ENCODE measurements at places on chromosomes 4 and X.

- DNase-seq = no peak
Observed at GRCh38 chrX:12993826-12994225, 18.9 kb downstream of the TMSB4X start.

DNA sequence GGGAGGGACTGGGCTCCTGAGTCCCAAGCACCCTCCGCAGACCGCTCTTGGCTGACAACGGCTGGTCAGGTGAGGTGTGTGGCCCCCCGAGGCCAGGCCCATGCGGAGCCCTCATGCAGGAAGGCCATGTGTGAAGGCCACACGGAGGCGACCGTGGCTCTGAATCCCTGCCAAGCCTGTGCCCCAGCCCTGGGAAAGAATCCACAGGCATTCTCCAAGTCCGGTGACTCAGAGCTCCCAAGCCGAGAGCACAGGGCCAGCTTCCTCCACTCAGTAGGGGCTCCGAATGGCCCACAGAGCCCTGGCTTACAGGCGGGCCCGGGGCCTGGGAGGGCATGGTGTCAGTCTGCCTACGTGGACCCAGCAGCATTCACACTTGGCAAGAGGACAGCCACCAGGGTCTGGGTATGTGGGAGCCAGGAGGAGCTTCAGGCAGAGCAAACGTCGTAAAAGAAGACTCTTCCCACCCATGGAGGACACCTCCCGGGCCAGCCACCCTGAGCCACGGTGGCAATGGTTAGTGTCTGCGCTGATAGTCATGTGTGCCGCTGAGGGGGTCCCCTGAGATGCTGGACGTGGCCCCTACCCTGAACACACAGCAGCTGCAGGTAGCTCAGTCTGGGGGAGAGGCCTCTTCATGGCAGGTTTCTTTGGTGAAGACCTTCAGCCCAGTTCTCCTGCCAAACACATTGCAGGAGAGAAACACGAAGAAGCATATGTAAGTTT lies 105.7 kb downstream of the PSAPL1 start:
- DNase-seq = no peak

DNA sequence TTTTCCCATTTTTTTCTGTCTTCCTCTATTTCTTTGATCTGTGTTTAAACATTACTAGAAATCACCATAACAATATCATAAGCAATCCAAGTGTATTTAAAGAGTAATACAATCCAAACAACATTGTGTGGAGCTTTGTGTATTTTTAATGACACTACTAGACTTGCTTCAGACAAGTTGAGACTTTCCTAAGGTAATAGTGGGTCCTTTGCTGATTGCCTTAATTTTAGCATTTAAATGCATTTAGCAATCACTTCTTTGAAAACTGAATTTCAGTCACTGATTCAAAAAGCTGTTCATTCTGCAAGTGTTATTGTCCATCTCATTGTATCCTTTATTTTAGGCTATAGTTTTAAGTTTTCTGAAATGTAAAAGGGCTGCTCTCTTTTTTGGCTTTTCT lies 804.8 kb downstream of the ADGRL3 start:
- no peak for DNase-seq

DNA sequence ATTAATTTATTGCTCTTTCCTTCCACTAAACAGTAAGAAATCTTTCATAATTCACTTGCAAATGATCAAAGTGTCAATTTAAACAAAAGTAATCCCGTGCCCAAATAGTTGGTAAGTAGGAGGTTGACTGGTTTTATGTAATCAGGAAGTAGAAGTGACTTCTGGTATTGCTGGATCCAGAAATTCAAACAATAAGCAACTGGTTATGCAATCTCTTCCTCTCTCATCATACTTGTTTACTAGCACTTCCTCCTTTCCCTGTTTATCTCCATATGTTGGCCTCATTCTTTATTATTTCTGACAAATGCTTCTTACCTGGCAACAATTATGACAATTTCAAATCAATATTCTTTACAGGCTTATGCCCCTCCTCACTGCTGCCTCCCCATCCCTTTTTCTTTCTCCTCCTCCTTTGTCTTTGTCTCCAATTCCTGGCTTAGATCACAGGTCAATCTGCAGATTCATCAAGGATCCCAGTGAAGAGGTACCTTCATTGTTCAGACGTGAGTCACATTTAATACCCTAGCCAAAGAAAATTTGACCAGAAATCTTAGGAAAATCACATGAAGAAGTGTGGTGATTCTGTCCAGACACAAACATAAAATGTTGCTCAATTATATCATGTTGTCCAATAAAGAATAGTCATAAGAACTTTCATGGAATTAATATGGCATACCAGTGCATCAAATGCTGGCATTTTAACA lies 323.2 kb upstream of the PCDH7 start:
- DNase-seq = no peak

DNA sequence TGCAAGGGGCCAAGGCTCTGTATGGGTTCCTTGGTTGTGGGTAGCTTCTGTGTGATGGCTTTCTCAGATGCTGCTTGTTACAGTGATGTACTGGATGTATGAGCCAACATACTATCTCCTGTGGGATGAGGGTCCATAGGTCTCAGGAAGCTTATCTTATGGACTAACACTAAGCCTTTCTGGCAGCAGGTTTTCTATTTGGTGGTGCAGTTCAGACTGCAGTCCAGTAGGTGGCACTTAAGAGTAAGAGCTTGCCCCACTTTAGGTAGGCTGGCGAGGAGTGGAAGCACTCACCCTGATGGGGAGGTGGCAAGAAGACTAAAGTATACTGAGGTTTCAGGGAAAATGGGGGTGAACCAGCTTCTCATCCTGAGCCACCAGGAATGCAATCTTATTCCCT lies 306.7 kb upstream of the MAOA start:
- no peak for DNase-seq

GRCh38 chr4:1060621-1061020 lies 49.2 kb downstream of the FGFRL1 start:
- no peak for DNase-seq

DNA sequence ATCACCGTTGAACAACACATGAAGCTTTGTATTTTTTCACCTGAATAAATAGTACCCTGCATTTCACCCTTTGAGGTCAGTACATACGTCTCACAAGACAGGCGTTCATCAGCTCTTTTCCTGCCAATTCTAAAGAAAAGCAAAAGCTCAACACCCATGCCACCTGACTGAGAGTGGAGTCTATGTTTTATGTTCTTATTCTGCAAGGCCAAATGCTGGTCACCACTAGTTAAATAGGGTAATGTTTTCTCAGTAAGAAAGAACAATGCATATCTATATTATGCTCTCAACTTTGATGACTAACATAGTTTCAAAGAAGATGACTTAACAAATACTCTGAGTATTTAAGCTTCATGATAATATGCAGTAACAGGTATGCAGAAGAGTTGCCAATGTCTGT lies 336.3 kb upstream of the BMP3 start:
- no peak for DNase-seq

DNA sequence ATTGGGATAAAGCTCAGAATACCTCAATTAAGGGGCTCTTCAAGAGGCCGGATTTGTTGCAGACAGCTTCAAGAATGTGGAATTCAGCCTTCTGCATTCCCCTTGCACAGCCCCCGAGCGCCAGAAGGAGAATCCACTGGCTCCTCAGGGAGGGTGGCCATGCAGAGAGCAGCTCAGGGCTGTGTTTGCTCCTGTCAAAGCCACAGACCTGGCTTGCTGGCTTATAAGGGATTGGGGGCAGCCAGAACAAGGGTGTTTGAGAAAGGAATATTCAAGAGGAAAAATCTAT lies 36.8 kb downstream of the ING2 start:
- no peak for DNase-seq

DNA sequence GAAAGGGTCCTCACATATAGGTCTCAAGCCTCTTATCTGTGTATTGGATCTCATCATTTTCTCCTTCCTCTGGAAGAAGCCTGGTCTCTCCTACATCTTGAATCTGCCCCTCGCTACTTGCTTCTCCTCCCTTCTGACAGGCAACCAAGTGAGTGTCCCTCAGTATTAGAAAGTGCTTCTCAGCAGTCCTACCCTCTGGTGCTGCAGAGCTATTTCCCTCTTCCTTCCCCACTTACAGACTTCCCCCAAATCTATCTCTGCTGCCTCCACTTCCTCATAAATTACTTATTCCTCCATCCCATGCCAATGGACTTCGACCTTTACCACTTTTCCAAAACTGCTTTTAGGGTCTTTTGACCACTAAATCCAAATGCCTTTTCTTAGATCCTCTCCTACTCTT lies 129.1 kb upstream of the NAP1L5 start:
- DNase-seq = no peak

GRCh38 chrX:141341341-141341740 lies 99.0 kb upstream of the SPANXC start:
- no peak for DNase-seq

- no peak for DNase-seq
Observed at GRCh38 chr4:147786031-147786430, 54.1 kb downstream of the ARHGAP10 start.

- no peak for DNase-seq
Observed at GRCh38 chr4:4761128-4761982, 98.1 kb upstream of the MSX1 start.

- DNase-seq = no peak
Observed at GRCh38 chr4:88333741-88334405, 44.8 kb upstream of the HERC6 start.

- DNase-seq = no peak
Observed at GRCh38 chr4:110034026-110034393, 121.3 kb downstream of the EGF start.

GRCh38 chr4:106909486-106910188 lies 126.5 kb downstream of the DKK2 start:
- no peak for DNase-seq

DNA sequence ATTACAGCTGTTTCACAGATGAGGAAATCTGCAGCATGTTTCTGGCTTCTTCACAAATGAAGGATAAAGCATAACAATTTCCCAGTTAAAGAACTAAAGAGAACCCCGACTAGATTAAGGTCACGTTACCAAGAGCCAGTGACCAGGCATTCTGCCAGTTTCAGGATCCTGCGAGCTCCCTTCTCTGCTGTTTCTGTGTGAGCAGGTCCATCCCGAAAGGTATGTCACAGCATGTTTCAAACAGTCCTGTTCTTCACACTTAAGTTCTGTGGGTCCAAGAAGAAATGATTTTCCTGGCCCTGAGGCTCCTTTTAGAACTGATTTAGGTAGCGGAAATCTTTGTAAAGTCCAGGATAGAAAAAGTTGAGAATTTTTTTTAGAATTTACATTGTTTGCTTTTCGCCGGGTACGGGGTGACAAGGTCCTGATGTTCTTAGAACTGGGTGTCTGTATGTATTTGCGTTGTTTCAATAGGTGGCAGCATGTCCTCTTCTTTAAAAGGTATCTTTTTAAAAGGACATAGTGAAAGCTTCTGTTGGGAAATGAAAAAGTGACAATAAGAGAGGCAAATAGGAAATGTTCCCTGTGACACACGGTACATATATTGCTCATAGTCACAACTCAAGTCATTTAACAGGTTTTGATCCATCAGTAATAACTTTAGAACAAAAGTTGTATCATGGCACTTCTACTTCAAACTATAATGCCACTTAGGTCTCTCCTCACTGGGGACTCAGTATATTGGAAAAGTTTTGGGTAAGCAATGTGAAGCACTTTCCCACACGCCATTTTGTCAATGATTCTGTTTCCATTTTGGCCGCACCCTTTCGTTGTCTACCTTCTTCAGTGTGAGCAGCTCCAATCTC lies 18.4 kb downstream of the IL21 start:
- no peak for DNase-seq

DNA sequence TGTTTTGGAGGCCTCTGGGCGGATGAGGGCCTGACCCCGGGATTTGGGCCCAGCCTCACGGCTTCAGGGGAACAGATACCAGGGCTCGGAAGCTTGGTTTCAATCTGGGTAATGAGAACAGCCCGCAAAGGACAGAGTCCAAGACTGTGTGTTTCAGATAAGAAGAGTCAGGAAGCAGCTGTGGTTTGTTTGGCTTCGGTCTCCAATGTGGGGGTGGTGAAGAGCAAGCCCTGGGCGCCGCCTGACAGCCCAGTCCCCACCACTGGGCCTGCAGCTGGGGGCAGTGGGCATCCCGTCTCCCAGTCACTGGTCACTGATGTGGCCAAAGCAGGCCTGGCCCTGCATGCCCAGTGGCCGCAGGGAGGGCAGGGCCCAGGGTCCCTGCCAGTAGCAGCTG lies 9.1 kb downstream of the WFS1 start:
- DNase-seq = no peak

DNA sequence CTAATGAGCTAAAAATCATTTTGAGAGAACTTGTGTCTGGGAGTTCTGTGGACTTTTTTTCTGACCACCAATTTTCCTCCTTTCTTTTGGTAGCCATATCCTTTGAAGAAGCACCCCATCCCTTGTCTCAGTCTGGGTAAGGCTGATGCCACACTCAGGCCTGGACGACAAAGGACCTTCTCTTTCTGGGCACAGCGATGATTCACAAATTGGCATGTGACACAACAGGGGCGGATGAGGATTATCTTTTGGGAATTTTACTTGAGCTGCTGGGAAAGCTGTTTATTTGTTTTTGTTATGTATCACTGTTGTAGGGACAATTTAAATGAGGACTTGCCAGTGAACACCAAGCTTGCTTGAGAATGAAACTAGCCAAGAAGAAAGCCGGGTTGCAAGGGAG lies 233.4 kb upstream of the HAND2 start:
- DNase-seq = no peak

- DNase-seq = no peak
Observed at GRCh38 chr4:106607558-106607957, 239.0 kb upstream of the GIMD1 start.

DNA sequence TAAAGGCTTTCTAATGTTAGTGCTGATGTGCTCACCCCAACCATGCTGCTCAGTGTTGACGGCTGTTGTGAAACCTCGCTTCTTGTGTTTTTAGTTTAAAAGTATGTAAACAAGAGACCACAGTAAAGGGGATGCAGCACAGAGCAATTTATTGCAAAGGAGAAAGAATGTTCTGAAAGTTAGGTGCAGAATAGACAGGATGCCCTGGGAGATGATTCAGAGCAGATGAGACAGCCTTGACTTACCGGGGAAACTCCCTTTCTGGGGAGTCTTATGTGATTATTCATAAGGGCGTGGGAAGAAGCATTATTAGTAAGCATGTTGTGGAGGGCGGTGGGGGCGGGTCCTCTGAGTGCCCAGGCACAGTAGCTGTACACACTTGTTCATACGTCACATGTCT lies 47.7 kb downstream of the EVC start:
- no peak for DNase-seq

DNA sequence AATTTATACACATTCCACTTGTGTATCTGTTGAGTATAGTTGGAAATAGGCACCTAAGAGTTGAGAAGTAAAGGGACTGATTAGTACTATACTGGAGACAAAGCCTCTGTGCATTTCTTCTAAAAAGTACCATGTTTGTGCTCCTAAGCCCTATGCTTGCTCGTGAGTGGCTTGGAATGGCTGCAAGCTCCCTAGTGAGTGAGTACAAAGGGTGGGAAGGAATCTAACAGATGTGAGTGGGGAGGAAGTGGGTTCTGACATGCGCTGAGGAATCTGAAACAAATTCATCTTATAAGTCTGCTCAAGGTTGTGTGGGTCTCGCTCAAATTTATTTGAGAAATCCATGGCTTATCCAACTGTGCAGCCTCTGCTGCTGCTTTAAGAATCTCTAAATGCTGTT lies 13.3 kb downstream of the SPCS3 start:
- no peak for DNase-seq

GRCh38 chrX:25733148-25733547 lies 405.0 kb upstream of the MAGEB18 start:
- DNase-seq = no peak

Measured in cortex of kidney (tissue), 1 donor.